ENCODE measurements at places on chromosomes 11 and 22.

- no peak for DNase-seq
Measured at GRCh38 chr22:50114221-50115021, 24.6 kb downstream of the MOV10L1 start.

GRCh38 chr22:27903805-27904473 is 15.1 kb downstream of the PITPNB start:
- no peak for DNase-seq

DNA sequence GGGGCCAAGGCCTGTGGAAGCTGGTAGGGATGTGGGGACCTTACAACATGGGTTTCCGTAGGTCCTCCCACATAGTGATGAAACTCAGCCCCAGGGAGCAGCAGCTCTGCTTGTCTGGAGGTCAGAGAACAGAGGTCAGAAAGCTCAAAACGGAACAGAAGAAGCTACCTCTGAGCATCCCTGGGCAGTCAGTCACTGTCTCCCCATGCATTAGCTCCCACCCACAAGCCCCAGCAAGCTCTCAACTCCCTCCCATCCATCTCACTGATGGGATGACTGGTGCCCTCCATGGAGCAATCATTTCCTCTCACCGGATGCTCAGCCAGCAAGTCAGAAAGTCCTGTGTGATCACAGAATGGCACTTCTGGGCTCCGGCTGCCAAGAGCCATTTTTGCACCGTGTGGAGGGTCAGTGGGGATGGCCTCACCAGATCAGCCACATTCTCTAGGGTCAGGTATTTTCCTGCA is 1.9 kb downstream of the TPP1 start:
- no peak for DNase-seq

- no peak for DNase-seq
Measured at GRCh38 chr11:85749884-85750283, 61.1 kb downstream of the SYTL2 start.

DNA sequence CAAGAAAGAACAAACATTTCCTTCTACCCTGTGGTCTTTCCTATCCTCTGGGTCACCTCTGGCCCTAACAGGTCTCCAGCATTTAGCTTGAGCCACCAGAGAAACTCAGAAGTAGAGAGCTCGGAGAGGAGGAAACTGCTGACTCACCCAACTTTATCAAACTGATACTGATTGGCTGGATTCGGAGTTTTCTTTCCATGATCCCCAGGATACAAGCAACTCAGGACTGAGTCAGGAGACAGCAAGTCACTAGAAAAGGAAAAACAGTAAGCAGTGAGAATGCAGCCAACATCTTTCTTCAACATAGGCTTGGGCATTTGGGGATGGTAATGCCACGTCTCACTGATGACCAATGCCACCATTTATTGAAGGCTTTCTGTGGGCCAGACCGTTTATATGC is 32.7 kb downstream of the THOC5 start:
- no peak for DNase-seq

- no peak for DNase-seq
Measured at GRCh38 chr11:74123008-74123448, 47.8 kb downstream of the C2CD3 start.

DNA sequence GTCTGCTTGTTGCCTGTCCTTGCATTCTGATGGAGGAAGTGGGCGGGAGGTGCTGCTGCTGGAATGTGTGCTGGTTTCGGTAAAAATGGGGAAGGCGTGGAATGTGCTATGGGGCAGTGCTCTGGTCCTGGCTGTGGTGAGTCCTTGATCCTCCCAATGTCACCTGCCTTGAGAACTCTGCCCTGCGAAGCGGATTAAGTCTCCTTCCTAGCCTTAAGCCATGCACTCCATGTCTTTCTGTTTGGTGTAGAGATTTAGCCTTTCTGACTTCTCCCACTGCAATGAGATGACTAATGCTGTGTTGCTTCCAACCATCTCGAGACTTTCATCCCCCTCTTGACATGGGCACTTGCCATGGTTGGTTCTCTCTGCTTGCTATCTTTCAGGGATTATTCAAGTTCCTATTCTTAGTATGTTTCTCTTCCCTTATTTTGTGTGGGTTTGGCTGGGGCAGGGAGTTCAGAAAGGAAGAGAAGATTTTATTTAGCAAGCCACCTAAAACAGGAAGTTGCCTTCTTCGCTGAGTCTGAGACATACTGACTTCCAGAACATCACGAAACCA is 687.9 kb downstream of the NTM start:
- no peak for DNase-seq

GRCh38 chr11:12671370-12671769 is 2.9 kb upstream of the TEAD1 start:
- no peak for DNase-seq

DNA sequence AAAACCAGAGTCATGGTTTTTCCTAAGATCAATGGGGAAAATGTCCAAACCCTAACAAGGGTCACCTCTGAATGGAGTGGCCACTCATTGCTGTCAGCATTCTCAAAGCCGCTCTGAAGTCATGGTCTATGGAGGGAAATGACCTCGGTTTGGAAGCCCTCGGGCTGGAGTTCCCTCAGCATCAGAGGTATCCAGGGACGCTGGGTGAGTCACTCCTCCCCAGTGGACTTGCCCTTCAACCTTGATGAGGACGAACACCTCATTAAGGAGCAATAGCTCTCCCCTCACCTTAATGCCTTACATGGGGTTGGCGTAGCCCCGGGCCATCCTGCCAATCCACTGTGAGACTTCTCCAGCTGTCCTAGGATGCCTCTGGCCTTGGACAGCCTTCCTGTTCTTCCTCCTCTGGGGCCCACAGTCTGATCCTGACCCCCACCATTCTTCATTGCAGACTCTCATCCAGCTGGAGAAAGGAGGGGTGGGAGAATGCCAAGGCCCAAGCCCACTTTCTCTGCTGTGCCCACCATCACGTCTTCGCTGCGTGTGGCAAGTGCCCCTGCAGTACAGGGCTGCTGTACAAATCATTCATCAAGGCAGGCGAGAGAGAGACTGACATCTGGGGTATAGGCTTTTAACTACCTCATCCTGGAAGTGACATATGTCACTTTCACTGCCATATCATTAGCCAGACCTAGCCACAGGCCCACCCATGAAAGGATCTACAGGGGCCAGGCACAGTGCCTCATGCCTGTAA is 25.4 kb upstream of the MYH9 start:
- no peak for DNase-seq

DNA sequence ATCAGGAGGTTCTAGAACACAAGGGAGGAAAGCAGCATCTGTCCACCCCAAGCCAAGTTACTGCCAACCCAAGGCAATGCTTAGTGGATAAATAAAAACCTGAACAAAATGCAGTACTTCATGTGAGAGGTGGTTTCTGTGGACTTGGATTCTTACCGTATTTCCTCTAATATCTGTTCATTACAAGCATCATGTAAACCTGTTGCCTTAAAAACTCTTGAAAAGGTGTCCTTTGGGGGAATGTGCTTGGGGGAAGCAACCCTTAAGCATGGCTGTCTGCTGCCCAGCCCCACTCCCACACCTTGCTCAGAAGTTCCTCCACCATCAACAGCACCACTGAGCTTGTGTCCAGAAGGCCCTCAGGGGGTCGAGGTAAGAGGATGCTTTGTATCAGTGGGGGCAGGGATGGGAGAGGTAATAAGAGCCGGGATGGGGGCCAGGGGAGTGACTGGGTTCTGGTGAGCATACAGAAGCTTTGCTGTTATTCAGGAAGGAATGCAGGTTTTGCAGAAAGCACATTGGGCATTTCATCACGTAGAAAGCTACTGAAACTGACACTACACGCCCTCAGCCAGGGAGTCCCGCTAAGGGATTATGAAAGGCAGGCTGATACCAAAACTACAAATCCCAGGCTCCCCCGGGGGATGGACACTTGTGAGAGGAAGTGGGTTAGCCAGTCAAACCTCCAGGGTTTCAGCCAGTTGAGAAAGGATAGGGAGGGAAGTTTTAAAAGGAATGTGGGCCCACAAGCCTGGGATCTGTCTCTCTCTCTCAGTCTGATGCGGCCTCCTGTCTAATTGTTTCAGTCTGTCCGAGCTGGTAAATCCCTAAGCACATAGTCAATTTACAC is 52.0 kb downstream of the KCNJ1 start:
- DNase-seq = no peak

- no peak for DNase-seq
Measured at GRCh38 chr11:123286255-123286654, 91.2 kb upstream of the CLMP start.

DNA sequence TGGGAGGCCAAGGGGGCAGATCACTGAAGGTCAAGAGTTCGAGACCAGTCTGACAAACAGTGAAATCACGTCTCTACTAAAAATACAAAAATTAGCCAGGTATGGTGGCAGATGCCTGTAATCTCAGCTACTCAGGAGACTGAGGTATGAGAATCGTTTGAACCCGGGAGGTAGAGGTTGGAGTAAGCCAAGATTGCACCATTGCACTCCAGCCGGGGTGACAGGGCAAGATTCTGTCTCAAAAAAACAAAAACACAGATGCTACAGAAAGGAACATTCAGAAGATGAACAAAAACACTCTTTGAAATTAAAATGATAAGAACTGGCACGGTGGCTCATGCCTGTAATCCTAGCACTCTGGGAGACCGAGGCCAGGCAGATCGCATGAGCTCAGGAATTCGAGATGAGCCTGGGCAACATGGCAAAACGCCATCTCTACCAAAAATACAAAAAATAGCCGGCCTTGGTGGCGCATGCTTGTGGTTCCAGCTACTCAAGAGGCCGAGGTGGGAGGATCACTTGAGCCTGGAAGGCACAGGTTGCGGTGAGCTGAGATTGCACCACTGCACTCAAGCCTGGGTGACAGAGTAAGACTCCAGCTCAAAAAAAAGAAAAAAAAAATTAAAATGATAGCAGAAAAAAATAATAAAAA is 8.5 kb downstream of the RAB6A start:
- no peak for DNase-seq

GRCh38 chr11:75035911-75036565 is 47.3 kb downstream of the NEU3 start:
- DNase-seq = no peak

- no peak for DNase-seq
Measured at GRCh38 chr22:40368836-40369235, 1.6 kb upstream of the SGSM3 start.

- no peak for DNase-seq
Measured at GRCh38 chr11:103948187-103948763, 88.2 kb upstream of the DDI1 start.

Measured in stimulated activated CD4-positive, alpha-beta T cell treated with anti-CD3 and anti-CD28 coated beads, Interleukin-4, amount 100 ng/mL, for 4 hours (primary cell).